ENCODE measurements at places on chromosomes 6 and 20.

DNA sequence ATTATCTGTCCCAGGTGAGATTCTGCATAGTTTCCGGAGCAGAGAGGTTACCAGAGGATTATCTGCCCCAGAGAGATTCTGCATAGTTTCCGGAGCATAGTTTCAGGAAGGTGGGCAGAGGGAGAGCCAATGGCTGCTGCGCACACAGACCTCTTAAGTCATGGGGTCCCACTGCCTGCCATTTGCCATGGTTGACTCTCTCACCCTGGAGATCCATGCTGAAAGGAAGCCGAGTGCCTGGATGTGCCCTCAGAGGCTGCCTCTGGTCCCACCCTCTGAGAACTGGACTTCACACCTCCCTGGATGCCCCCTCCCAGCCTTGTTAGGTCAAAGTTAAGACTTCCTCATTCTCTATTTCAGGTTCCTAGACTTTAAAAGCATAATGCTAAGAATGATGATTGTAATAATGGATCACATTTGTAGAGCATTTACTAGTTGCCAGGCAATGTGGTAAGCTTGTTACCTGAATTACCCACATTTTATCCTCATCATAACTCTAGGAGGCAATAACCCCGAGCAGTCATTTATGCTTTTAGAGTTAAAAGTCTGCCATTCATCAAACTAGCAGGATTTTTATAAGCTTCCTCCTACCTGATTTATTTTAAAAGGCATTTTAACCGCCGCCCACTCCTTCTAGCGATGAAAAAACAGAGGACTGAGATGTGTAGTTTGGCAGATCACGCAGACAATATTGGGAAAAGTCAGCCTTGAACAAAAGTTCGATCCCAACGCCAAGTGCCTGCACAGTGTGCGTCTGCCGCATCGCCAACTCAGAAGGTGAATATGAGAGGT is 11.9 kb downstream of the SERPINB9 start:
- DNase-seq: no peak

GRCh38 chr6:160004419-160005175 is 35.7 kb downstream of the IGF2R start:
- DNase-seq: no peak

- no peak for DNase-seq
These were observed 159.7 kb upstream of the AHI1 start for GRCh38 chr6:135657207-135657606.

DNA sequence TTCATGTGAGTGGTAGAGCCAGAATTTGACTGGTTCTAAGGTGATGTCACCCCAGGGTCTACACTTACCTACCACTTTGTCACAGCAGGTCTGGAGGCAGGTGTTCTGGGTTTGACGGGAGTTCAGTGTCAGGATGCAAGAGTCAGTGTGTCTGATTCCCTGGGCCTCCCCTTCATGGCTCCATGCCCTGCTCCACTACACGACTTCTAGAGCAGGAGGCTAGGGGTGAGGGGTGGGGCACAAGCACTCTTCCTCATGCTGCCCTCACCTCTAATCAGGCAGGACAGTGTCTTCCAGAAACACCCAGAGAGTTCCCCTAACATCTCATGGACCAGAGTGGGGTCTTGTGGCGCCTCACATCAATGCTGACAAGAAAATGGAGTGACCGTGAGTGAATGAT is 118.2 kb downstream of the CDC5L start:
- DNase-seq: no peak

GRCh38 chr20:24359321-24360027 is 110.0 kb upstream of the SYNDIG1 start:
- DNase-seq: no peak

- DNase-seq: no peak
These were observed 309.7 kb downstream of the FRK start for GRCh38 chr6:115750946-115751345.

GRCh38 chr6:62298745-62299392 is 12.8 kb upstream of the KHDRBS2 start:
- DNase-seq: no peak

- DNase-seq: no peak
These were observed 309.2 kb upstream of the SPTLC3 start for GRCh38 chr20:12699374-12700228.

GRCh38 chr6:89944826-89945407 is 50.6 kb downstream of the GJA10 start:
- no peak for DNase-seq

- DNase-seq: no peak
These were observed 4.2 kb downstream of the AHI1 start for GRCh38 chr6:135493218-135493961.

DNA sequence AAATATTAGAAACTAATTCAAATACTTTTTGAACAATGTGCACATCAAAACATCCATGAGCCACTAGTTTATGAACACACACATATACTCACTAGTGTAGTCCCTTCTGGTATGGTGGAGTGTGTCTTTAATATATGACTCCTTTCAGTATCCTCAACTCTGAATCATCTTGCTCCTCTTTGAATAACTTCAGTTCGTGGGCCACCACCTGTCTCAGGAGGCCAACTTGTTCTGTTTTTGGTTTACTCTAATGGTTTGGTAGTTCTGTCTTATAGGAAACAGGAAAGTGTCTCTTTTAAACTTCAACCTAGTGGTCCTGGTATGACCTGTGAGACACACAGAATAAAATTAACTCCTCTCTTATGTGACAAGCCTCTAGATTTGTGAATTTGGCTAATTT is 55.6 kb downstream of the ZNF292 start:
- no peak for DNase-seq

GRCh38 chr6:158753811-158754210 is 65.4 kb downstream of the EZR start:
- no peak for DNase-seq

DNA sequence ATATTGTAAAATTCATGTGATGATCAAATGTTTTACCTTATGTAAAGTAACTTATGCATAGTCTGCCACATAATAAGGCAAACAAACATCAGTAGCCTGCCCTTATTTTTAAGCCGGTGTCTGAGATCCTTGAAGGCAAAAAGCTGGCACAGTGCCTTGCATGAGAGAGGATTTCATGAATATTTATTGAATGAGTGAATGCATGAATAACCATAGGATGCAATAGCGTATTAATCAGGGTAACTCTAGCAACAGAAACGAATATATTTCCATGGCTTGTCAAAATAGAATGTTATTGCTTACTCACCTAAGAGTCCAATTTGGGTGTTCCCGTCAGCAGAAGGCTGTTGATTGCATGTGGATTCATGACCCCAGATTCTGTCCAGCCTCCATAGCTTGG is 34.9 kb downstream of the BTBD3 start:
- peak; percentile 39 for DNase-seq

- no peak for DNase-seq
These were observed 263.6 kb downstream of the EYA4 start for GRCh38 chr6:133504761-133505160.

- peak; percentile 74 for DNase-seq
These were observed 23.7 kb downstream of the ZNF311 start for GRCh38 chr6:28981431-28981832.

DNA sequence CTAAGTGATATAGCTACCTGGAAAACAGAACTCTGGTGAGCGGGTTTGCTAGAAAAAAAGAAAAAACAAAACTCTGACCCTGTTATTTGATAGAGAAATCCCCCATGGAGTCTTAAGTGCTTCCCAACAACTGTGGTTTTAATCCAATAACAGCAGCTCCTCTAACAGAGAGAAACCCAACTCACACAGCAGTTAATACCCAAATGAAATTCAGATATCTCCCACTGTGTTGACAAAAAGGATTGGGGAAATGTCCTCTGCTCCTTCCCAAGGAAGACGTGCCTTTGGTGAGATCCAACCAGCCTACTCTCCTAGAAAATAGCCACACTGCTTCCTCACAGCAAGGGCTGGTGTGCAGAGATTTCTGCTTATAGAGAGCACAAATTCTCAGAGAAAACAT is 200.4 kb upstream of the FBXL4 start:
- no peak for DNase-seq

DNA sequence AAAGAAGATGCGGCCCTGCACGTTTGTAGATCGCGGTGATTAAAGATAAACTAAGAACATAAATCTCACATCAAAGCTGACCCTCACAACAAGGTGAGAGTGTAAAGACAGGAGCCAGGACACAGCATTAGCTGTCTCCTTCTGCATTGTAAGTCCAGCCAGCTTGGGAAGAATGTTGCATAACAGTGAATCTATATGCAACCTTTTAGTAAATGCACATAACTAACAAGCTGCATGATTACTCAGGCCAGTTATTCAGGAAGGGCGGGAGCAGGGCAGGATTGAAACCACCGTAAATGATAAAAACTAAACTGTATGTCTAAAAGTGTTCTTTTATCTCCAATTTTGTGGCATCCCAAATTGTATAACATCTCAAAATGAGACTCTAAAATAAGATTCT is 57.1 kb downstream of the POPDC3 start:
- DNase-seq: no peak

DNA sequence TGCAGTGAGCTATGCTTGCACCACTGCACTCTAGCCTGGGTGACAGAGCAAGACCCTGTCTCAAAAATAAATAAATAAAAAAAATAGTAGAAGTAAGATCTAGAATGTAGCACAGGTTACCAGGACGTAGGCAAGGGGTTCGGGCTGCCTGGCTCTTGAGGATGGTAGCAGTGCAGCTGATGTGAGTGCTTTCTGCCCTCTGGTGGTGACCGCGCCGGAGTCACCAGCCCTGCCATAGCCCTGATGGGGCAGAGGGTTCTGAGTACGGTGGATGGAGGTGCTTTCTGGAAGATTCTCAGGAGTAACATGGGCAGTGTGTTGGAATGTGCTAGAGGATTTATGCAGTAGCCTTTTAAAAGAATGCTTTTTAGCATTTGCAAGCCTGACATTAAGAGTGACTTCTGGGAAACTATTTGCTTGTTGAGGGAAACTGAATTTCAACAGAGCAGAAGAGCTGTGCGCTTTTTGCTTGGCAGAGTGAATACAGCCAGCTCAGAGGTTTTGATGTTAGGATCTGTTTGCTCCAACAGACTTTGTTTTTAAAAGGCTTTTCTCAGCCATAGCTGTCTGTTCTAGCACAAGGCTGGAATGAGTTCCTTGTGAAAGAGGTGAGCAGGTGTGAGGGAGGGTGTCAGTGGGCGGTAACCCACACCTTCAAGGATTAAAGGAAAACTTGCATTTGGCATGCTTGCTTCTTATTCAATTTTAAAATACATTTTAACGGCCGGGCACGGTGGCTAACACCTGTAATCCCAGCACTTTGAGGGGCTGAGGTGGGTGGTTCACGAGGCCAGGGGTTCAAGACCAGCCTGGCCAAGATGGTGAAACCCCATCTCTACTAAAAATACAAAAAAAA is 65.9 kb downstream of the PTPN1 start:
- peak; percentile 50 for DNase-seq

GRCh38 chr6:98783578-98783977 is 50.8 kb upstream of the POU3F2 start:
- no peak for DNase-seq

DNA sequence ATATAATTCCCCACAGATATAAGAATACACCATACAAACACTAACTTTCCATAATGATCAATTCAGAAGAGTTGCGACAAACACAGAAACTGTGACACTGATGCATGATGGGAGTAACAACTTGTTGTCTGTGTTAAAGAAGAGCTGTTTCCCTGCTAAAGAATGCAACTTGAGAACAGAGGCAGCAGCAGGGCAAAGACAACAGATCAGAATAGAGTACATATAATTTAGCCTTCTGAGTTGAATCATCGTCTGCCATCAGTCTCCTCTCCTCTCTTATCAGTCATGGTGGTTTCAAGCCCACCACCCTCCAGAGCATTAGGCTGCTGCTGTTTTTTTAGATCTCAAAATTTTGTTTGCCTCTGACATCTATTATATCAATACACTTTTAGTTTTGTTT is 280.4 kb downstream of the UBE3D start:
- no peak for DNase-seq

DNA sequence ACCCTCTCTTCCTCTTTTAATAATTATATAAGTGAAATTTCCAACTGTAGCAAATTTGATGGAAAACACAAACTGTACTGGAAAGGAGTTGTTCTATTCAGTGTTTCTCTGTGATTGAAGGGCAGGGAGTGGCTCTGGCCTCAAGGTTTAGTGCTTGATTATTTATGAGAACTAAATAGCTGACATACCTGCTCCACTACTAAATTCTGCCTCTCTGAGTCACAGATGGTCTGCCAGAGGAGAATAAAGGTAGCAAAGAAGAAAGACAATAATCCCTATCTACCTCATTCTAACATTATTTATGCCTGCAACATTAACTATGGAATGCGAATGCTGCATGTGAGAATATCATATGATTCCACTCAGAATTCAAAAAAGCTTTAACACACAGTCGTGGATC is 9.3 kb downstream of the BMP5 start:
- no peak for DNase-seq

DNA sequence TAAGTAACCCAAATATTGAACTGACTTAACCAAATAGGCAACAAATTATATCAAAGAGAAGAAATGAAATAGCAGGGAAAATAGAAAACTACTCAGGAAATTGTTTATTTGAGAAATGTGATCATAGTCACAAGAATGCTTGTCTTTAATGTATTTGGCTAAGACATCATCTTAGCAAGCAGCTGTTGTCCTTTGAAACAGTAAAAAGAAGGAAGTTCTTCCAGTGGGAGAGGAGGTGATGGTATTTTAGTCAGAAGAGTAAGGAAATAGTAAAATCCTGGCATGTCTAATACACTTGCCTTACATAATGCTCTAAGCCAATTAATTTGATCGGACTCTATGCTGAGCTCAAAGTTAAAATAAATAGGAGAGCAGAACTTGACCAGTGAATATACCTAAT is 126.5 kb downstream of the EPM2A start:
- DNase-seq: no peak

DNA sequence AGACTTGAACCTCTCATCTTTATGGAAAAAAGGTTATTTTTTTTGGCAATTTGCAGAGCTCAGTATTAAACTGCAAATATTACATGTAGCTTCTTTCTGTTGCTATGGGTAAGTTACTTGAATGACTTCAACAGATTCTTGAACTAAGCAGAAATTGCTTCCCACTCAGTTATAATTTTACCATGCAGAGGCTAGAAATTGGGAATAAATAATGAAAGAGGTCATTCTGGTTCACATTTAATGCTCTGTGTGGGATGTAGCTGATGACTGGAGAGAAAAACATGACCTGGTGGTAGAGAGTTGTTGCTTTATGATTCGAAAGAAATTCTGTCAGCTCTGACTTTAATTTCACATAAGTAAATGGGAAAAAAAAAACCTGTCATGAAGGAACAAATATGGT is 16.8 kb upstream of the ADGB start:
- DNase-seq: no peak

- DNase-seq: no peak
These were observed 285.9 kb upstream of the THEMIS start for GRCh38 chr6:128186729-128187128.

- DNase-seq: no peak
These were observed 12.8 kb upstream of the ARMC12 start for GRCh38 chr6:35724059-35724458.

GRCh38 chr20:23826541-23827021 is at the start of gene CST2:
CST2 (minus strand) TSS chr20:23826729; CDS start chr20:23826660, 69 bp downstream.
- no peak for DNase-seq

GRCh38 chr20:52434041-52434425 is 242.5 kb upstream of the ZFP64 start:
- DNase-seq: no peak

- DNase-seq: no peak
These were observed 23.1 kb upstream of the TCP11 start for GRCh38 chr6:35164277-35164676.

GRCh38 chr20:13671512-13671911 is 32.8 kb upstream of the TASP1 start:
- no peak for DNase-seq

- no peak for DNase-seq
These were observed 13.1 kb downstream of the PSMB9 start for GRCh38 chr6:32867022-32867477.
